ENCODE measurements at places on chromosomes 5 and 9.

DNA sequence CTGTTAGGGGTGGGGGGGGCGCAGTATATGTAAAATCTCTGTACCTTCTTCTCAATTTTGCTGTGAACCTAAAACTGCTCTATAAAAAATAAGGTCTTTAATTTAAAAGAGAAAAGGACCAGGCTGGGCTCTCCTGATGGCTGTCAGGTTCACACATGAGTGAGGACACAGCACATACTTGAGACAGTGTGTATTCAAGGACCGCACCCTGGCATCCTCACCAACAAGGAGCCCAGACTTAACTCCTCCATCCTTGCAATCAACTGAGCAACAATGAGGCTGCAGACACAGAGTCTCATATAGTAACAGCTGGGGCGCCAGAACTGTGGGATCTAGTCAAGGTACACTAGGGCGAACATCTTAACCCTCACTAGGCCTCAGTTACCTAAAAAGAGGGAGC, 9.8 kb downstream of the TNIP1 start:
- no peak for DNase-seq

DNA sequence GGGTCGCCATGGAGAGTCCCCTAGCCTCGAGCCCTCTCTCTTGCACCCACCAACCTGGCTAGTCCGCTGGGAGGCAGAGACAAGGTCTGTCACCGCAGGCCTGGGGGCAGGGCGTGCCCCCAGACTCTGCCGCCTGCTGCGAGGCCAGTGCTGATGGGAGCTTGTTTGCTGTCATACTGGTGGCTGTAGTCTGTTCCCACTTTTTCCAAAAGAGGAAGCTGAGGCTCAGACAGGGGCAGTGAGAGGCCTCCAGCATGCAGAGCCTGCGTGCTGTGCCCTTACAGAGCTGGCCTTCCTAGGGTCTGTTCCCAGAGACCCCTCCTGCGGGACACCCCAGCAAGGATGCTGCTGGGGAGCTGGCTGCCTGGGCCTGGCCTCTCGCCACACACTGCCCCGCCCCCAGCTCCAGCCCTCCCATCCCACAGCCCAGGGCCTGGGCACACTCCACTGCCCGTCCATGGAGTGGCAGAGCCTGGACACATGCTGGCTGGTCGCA, 21.0 kb upstream of the SUSD3 start:
- DNase-seq: no peak

DNA sequence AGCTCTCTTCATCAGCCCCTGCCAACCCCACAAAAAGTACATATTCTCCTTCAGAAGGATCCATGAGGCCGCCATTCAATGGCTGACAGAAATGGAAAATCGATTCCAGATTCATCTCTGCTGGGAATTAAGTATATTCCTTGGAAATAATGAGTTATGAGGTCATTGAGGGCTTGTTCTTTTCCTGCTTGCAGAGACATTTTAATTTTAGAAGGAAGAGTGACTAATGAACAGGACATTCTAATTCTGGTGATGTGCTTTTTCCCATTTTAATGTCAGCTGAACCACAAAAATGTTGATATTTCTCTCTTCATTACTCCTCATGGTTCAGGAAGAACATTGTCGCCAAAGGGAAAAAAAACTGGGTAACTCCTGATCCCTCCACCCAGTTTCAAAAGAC, 314.0 kb downstream of the PIK3R1 start:
- peak; percentile 26 for DNase-seq

DNA sequence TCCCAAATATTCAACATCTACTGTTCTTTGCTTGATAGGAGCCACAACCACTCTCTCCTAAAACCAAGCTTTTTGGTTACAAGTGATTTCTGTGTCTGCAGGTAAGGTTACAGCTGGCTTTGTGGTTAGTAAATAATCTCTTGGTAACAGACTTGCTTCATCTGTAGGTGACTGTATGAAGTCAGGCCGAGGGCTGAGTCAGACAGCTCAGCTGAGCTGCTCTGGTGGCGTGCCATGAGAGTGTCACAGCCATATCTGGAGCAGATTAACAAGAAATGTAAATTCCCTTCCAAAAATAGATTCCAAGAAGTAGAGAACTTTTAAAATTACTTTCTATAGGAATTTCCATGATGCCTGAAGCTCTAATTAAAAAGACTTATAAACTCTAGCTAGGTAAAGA, 23.7 kb upstream of the TAS2R1 start:
- DNase-seq: no peak

- no peak for DNase-seq
Measured at GRCh38 chr5:2801577-2802525, 50.4 kb upstream of the IRX2 start.

DNA sequence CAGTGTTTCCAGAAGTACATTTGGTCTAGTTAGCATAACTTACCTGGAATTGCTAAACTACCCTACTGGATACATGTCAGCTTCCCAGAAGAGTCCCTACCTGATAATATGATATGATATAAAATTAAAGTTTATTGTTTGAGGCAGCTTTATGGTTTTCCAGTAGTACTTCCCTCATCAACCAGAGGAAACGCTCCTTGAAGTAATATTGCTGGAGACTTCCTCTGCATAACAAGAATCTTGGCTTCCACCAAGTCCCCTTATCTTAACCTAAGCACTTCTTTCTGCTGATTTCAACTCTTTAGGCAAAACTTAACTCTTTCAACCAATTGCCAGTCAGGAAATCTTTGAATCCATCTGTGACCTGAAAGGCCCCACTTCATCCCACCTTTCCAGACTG, 214.3 kb upstream of the PTGER4 start:
- peak; percentile 62 for DNase-seq

DNA sequence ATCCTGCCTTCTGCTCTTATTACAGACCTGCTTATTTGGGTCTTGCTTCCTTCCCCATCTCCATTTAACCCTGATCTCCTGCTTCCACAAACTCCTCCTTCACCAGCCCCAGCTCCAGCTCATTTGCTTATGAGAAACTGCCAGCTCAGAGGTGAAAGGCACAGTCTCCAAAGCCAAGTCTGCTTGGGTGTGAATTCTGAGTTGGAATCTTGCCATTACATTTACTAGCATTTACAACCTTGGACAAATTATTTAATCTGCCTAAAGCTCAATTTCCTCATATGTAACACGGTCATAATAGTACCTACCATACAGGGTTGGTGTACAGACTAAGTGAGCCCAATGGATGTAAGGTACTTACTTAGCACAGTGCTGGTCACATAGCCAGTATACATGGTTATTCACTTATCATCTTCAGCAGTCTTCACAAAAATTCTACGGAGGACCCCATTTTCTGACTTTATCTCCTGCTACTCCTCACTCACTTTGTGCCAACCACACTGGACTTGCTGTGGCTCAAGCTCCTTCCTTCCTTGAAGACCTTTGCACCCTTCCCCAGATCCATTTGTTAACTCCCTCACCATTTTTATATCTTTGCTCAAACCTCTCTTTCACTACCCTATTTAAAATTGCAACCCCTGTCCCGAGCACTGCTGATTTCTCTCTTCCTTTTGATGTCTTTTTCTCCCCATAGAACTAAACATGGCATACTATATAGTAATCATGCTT, 86.2 kb downstream of the DOCK2 start:
- DNase-seq: no peak

DNA sequence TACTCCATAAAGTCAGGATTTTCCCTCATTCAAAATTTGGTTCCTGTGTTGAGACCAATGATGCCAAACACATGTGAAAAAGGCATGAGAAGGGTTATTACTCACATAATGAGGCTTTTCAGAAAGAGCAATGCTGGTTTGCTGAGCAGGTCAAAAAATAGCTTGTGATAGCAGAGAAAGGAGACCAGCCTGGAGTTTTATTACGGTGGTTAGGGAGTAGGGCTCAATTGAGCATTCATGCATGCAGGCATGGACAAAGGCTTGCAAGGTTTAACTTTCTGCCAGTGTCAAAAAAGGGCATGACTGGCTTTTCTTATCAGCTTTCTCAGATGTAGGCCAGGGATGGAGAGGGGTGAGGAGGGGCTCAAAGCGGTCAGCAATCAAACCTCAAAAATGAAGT, 628.3 kb downstream of the DNAH5 start:
- no peak for DNase-seq
